ENCODE measurements at places on chromosomes 3 and 15.

GRCh38 chr3:23611737-23612295 lies 193.9 kb upstream of the UBE2E1 start:
- no peak for DNase-seq

GRCh38 chr3:17515445-17516234 lies 226.8 kb downstream of the TBC1D5 start:
- DNase-seq = no peak

DNA sequence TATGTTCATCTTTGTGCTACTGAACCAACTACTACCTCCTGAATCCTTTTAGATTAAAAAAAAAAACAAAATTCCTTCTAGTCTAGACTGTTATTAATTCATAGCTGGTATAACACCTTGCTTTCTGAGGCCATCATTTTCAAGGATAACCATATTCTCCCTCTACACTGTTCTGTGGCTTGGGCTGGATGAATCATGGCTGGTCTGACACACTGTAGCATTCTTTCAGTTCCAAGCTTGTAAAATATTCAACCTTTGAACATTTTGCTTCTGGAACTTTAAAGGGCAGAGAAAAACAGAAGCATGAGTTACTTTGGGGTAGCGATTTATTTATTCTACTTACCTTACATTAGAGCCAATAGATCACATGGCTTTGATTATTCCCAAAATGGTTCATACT lies 7.6 kb downstream of the HSPBAP1 start:
- no peak for DNase-seq

- DNase-seq = no peak
These were observed 139.7 kb downstream of the NSMCE3 start for GRCh38 chr15:29129926-29130325.

DNA sequence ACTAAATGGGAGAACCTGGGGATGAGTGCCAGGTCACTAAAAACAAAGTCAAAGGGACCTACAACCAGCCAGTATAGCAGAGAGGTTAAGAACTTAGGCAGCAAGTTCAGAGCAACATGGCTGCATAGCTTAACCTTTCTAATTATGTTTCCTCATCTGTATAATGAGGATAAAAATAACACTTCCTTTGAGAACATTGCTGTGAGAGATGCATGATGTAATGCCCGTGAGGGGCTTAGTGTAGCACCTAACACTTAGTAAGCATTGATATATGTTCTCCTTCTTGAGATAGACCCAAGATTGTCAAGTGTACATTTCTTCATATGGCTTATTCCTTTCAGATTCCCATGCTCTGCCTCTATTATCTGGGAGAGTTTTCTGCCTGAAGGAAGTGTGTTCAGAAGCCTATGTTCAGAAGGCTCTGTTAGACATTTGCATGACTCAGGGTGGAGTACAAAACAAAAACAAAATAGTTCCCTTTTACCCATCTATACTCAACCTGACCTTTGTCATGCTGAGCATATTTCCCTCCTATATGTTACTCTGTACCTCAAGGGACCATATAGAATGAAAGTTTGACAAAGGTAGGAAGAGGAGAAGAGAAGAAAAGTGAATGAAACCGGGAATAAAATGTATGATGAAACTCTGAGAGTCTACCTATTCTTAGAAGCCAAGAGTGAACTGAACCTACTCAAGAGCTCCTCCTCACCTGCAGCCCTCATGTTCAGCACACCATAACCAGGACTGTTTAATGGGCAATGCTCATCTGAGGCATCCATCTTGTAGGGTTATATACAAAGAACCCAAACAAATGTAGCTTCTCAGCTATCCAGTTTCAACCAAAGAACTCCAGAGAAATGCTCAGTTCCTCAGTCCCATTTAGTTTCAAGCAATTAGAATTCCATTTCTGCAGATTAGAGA lies 70.7 kb upstream of the KCNMB2 start:
- DNase-seq = no peak

DNA sequence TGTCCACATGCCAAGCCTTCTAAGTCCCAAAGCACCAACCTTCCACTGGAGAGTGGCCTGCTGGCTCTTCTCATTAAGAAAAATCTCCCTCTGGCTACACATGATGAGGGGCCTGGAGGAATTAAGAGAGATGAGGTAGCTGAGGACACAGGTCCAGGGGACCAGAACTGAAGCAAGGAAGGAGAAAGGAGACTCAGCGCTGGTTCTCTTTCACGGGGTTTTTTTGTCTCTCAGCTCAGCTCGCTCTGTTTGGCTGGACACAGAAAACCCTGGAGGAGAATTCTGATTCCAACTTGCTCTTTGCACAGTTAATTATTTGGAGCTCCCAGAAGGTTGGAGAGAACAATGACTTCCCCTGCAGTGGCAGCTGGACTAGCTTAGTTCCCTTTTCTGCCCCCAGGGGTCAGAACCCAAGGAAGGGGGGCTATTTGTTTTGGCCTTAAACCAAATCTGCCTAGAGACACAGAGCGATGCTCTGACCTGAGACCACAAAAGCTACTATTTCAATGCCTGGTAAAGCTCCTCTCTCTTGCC lies 507.6 kb downstream of the FHIT start:
- no peak for DNase-seq

GRCh38 chr3:171113716-171114115 lies 87.2 kb upstream of the SLC2A2 start:
- DNase-seq = no peak

DNA sequence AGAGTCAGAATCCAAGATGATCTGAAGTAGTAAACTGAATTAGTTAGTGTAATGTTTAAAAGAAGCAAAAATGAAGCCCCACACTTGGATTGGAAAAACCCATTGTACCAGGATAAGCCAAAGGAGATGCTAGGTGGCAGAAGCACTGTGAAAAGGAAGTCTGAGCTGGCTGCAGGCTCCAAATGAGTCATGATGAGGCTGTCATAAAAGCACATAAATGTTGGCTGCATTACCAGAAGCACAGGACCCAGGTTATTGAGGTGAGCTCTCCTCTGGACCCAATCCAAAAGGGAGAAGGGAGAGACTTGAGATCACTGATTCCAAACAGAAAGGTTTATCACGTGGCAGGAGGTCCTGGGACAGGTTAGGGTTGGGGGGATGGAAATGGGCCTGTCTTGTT lies 3.2 kb upstream of the ACAN start:
- DNase-seq = no peak

Data from CD4-positive, alpha-beta T cell treated with Interleukin-6 for 4 hours (primary cell).